SK-MEL-5 (cell line): ENCODE measurements at places on chromosomes 3 and 15.
A peak's percentile ranks its signal among the peaks of the same experiment; 100 is the strongest.

- peak; percentile 40 for DNase-seq
Measured at GRCh38 chr3:172125053-172125452, 85.7 kb downstream of the FNDC3B start.

DNA sequence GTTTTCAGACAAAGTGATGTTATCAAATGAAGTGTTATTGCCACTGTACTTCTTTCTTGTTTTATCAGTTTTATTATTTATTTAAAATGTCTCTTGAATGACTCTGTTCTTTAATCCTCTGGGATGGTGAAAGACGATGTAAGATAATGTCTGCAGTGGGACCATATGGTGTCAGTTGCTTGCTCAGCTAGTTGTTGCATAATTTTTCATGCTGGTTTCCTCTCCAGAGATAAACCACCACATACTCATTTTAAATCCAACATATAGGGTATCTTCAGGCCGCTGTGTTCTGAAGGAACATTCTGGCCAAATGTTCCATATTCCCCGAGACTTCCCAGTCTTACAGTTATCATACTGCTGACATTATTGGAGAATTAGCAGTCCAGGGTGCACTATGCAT is 75.9 kb downstream of the GABRG3 start:
- no peak for DNase-seq

DNA sequence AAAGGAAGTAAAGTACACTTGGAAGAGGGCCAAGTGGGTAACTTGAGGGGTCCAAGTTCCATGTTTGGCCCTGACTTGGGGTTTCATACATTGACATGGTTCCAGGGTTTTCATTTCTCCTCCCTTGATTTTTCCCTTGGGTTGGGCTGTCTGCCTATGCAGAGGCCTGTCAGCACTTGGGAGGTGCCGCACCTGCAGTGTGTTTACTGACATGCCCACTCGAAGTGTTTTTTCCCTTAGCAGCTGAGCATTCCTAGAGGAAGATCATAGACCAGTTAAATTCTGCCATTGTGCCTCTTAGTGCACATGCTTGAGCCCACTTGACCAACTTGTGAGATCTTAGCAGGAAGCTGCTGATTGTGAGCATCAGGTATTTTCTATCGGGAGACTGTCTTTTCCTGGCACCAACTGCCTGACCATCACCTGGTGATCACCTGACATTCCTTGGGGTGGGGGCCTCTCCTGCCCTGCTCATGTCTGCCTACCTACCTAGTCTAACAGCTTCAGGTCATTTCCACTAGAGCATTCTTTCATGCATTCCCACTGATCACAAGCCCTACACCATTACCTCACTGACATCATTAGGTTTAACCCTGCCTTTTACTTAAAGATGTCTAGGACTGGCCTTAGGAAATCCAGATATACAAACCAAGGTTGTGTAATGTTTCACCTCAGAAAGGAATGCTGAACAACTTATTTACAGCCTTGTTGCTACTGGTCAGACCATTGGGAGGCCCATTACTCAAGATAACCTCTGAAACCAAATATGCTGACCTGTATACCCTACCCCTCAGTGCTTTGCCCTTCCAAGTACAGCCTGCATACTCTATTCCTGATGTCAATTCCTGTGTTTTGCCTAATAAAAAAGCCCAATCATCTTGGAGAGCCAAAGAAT is 68.3 kb downstream of the CD47 start:
- DNase-seq: no peak

GRCh38 chr3:115092220-115092791 is 54.8 kb downstream of the ZBTB20 start:
- peak; percentile 89 for DNase-seq

DNA sequence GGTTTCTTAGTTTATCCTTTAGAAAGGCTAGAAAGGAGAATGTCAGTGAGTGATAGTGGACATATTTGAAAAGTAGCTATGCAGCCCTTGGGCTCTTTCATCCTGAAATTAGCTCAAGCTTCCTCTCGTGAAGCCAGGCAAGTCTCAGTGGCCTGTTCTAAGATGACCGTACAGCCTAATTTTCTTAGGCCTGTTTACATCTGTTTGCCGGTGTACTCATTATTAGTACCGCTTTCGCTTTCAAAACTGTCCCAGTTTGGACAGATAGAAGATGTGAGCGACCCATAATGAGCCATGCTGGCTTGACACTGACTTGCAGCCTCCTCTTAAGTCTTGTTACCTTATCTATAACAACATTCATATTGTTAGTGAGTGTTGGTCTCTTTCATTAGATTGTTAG is 5.7 kb upstream of the ARL14 start:
- no peak for DNase-seq

- DNase-seq: peak; percentile 58
Measured at GRCh38 chr3:20680990-20681628, 495.1 kb upstream of the SGO1 start.

- DNase-seq: peak; percentile 14
Measured at GRCh38 chr3:62312201-62312600, 61.1 kb downstream of the FEZF2 start.

- DNase-seq: peak; percentile 81
Measured at GRCh38 chr3:49007771-49008528, 759 bp downstream of the WDR6 start.

GRCh38 chr15:99135194-99135593 is 30.3 kb downstream of the SYNM start:
- no peak for DNase-seq

- DNase-seq: no peak
Measured at GRCh38 chr3:196274585-196274984, 12.9 kb downstream of the PCYT1A start.

DNA sequence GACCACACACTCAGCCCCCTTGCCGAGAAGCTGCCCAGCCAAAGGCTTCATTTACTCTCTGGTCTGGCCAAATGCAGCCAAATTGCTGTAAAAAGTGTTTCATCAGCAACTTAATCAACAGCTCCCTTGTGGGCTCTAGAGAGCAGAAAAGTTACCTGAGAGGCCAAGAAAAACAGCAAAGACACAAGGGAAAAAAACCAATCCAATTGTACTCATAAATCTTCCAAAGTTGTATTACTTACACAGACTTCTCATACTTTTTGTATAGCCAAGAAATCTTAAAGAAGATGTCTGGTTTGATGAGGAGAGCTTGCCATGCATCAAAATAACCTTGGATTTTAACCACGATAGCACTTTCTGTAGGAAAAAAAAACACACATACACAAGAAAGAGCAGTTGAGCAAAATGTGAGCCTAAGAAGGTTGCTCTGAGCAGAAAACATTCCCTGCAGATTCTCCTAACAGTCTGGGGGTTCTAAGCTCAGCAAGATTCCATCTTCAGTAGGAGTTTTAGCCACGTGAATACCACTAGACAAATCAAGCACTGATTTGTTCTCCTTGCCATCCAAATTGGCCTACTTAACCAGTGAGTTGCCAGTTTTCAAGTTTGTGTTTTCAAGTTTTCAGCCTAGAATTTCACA is 120.0 kb downstream of the CYP19A1 start:
- DNase-seq: no peak

DNA sequence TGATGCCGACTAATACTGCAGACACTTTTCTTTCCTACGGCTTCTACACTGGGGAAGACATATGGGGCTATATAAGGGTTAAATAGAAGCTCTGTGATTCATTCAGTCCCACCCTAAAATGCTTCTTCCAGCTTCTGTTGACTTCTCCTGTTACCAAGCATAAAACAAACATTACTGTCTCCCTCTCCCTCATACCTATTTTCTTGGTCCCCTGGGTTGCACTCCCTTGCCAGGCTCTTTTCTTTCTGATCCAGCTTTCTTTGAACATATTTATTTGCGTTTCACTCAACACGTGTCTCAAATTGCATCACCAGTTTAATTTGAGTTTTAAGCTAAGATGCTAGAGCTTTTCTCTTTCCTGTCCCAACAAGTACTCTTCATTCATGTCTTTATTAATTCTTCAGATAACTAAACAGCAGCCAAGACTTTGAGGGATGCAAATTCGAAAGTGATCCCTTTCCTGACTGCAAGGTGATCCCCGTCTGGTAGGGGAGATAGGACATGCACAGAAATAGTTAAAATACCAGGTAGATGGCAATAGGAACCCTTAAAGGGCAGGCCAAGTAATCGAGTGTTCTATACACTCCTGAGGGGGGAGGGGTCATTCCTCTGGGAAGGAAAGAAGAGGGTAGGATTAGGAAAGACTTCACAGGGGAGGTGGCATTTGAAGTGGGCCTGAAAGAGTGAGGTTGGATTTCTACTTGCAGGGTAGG is 198.6 kb upstream of the BCL6 start:
- no peak for DNase-seq

DNA sequence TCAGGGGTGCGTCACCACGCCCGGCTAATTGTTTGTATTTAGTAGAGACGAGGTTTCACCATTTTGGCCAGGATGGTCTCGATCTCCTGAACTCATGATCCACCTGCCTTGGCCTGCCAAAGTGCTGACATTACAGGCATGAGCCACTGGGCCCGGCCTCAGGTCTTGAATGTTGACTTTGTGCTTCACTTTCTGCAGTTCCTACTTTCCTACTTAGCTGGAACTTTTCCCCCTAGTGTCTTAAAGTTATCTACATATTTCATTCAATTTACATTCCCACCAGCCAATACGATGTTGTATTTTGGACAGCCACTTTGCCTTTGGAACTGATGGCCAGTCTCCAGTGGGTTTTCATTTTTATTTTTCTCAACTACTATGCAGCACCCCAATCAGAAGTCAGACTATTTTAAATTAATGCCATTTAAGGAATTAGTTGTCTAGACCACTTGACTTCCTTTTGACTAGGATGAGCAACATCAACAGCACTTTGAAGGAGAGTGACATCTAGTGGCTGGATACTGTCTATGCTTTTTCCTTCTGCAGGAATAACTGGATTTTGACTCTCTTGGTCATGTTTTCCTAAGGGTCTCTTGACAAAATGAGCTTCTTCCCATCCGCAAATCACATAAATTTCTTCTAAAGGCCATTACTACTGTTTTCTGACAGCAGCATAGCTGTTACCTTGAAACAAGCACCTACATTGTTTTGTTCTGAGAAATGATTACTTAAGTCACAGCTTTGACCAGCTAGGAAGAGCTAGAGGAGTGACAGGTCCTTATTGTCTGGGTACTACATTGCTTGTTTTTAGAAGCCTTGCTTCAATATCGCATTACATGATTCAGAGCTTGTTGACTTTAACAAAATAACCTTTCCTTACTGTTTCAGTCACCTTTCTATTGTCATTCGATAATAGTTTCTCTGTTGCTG is 140.2 kb downstream of the ITPR1 start:
- peak; percentile 77 for DNase-seq

- DNase-seq: peak; percentile 64
Measured at GRCh38 chr15:90987561-90988141, 6.7 kb downstream of the PRC1 start.
